ENCODE measurements at places on chromosomes 13 and 19.

- no peak for DNase-seq
These were observed 288.7 kb downstream of the FOXO1 start for GRCh38 chr13:40377783-40378182.

DNA sequence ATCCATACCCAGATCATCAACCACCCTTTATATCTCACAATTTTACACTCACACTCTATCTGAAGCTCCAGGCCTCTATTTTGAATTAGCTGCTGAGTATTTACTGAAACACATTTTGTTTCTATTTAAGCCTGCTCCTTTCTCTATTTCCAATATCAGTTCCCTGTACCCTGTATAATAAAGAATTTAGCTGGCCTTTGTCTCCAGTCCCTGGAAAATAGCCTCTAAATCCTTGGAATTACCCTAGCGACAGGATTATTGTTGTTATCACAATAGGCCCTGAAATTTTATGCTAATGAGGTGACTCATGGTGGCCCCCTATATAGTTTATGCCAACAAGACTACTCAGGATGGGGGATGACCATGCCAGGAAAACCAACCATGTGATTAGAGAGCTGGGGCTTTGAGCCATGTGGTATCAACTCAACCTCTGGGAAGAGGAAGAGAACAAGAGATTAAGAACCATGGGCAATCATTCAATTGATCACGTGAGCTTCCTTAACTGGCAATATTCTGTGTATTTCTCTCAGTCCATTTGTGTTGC, 72.7 kb downstream of the KATNAL1 start:
- no peak for DNase-seq

- no peak for DNase-seq
These were observed 2.7 kb downstream of the CLEC4G start for GRCh38 chr19:7729211-7729610.

DNA sequence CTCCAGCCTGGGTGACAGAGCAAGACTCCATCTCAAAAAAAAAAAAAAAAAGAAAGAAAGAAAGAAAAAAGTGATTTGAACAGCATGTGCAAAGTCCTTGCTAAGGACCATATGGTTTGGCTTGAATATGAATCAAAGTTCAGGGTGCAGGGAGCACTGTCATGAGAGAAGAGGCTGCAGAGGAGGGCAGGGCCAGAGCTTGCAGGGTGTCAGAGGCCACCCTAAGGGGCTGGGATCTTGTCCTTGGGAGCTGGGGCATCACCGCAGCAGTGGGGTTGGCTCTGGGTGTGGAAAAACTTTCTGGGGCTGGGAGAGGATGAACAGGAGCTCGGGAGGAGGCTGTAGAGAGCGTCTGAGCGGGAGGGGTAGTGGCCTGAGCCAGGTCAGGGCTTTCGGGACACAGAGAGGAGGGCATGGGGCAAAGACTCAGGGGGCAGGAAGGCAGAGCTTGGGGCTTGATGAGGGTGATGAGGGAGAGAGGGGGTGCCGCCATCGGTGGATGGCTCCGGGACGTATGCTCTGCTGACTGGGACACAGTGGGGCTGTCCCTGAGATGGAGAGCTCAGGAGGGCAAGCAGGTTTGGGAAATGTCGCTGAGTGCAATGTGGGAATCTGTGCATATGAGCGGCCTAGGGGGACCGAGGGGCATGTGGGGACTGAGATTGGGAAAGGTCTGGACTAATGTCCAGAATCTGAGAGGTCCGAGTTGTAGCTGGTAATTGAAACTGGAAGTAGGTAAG, 3.0 kb downstream of the TRPM4 start:
- DNase-seq, result no peak
